Esophagus squamous epithelium (tissue), 5 donors: ENCODE measurements at places on chromosomes 12 and 14.

GRCh38 chr12:114405519-114406271 is at the start of gene TBX5:
Gene TBX5 (minus strand): TSS chr12:114406144. CDS start chr12:114403898, 2,246 bp downstream.
- DNase-seq: no peak

- no peak for DNase-seq
Measured at GRCh38 chr12:1810931-1811280, 9.5 kb upstream of the LRTM2 start.

DNA sequence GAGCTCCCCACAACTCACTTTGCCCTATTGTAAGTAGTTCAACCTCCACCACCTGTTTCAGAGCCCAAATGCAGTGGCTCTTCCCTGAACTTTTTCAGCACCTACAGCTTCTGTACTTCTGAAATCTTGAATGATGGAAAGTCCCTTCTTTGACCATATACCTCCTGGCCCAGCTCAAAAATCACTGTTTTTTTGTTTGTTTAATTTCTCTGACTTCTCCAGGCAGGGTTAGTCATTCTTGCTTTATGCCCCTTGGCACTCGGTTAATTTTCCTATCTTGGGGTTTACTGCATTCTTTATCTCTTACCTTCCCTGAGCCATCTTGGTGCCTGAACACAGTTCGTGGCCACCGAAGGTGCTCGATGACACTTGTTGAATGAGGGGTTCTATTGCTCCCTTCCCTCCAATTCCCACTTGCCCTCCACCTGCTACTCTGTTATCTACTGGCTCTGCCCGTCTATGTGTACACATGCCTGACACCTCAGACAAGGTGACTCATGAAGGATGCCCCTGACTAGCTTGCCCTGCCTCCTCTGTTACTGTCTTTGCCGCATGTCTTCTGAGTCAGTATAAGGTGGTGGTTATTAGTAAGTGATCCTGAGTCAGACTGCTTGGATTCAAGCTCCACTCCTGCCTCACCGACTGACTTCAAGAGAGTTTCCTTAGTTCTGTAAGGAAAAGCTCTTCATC is 4.4 kb downstream of the AMHR2 start:
- DNase-seq: no peak

DNA sequence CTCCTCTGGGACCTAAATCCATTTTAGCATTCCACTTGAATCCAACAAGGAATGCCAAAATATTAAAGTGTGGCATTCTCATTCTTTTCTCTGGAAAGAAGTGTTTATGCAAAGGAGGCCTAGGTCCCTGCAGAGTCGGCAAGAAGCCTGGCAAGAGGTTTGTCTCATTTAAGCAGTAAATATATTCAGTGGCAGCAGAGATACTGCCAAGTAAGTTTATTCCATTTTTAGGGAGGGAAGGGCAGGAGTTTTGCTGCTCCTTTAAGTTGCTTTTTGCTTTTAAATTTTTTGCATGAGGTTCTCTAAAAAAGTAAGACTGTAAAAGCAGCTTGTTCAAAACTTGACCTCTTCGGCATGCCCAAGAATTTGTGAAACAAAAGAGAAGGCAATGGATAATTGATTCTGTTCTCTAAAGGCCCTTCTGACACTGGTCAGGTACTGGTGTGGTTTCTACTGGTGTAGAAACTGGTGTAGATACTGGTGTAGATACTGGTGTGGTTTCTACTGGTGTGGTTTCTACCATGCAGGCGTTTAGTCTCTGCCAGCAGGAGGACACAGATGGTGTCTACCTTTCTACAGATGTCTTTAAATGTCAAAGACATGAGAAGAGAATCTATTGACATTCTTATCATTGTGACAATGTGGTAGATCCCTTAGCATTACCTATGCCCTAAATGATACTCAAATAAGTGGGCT is 107.3 kb downstream of the SAMD4A start:
- DNase-seq: no peak

DNA sequence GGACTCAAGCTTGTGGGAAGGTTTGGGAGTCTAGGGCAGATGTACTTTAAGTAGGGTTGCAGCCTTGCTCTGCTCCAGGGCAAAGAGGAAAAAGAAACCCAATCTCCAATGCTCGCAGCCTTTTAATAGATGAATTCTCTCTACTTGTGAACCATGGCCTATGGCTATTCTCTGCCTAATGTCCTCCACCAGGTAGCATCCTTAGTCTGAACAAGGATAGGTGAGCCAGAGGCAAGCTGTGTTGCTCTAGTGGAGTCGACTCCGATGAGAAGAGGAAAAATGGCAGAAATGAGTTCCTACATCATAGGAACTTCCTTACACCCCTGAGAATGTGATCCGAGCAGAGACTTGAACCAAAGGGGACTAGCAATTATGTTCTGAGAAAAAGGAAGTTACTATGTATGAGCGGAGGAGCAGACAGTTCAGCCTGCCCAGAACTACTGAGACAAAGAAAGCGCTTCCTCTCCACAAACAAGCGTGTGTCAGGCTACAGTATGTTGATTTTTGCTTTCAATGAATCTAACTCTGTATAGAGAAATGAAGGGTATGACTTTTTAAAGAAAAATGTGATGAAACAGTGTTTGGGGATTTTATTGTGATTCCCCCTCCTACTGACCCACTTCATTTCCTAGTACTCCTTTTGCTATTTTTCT is 153.6 kb upstream of the ARID2 start:
- no peak for DNase-seq

DNA sequence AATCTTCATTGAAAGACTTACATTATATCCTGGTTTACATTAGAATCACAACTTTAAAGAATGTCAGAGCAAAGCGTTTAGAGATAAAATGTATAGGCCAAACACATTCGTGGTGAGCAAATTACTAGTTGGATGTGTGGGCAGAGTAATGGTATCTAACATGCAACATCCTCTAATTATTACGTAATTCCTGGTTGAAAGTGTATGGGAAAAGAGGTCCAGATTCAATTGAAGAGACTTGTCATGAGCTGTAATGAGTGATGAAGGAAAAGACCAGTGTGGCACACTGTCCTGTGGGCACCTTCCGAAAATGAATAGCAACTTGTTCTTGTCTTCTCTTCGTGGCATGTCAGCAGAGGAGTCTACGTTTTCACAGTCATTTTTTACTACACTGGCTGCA is 192.8 kb downstream of the LRIG3 start:
- DNase-seq: no peak

DNA sequence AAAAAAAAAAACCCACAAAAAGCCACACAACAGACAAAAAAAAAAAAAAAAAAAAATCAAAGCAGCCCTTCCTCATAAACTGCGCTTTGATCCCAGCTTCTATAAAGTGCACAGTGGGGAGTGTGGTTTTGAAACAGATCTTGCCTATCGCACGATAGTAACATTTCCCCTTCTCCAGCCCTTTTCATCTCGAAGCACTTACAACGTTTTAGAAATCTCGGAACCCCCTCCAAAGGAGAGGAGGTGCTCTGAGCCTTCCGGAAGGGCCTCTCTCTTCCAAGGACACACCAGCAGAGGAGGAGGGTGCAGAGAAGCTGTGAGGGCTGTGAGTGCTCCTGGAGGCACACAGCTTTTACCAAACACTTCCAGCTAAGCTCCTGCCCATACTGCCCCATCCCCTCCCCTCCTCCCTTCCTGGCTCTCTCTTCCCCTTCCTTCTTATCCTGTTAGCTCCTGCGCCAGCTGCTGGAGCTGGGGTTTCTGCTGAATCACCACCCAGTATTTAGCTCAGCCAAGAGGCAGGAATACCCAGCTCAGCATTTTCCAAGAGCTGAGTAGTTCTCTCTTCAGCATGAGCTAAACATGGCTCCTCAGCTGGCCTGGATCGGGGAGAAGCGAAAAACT is 28.4 kb downstream of the SLC7A8 start:
- no peak for DNase-seq

- no peak for DNase-seq
Measured at GRCh38 chr12:130705178-130705822, 10.8 kb downstream of the RIMBP2 start.

- DNase-seq: no peak
Measured at GRCh38 chr14:104184911-104185499, 46.6 kb downstream of the KIF26A start.

- no peak for DNase-seq
Measured at GRCh38 chr12:83985084-83985483, 927.5 kb downstream of the SLC6A15 start.

DNA sequence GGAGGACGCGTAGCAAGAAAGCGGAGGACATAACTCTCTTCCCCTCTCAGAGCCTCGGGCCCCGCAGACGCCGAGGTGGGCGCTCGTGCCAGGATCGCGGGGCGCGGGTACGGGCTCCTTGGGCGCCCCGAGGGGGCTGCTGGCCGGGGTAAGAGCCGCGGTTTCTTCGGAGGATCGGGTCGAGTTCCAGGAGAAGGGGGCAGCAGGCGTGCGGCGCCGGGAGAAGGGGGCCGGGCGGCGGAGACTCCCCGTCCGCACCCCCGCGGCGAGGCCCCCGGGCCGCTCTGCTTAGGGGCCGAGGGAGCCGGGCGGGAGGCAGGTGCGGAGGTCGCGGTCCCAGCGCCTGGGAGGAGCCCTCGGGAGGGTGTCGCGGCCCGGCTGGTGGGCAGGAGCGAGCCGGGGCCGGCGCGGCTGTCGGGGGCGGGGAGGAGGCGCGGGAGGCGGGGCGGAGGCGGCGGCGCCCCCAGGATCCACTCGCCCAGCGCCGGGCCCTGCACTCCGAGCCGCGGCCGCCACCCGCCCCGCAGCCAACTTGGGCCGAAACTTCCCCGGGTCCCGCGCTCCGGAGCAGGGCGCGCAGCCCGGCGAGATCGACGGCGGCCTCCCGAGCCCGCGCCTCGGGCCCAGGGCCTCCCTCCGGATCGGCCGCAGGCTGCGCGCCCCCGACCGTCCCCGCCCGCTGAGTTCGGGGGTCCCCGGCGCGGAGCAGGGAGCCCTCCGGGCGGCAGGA is 64.4 kb downstream of the FBXL14 start:
- no peak for DNase-seq
